ENCODE measurements at places on chromosomes 7 and 10. TPM values are rescaled to one million over a fixed set of nuclear protein-coding genes. Genes with fewer than 3 reads are reported as not detected.

DPYSL4 gene
- 1.8 TPM for total RNA-seq

NEUROD6 gene
- total RNA-seq: not detected

CYP3A5 gene
- 96.8 TPM for total RNA-seq

RELN gene
- 1.8 TPM for total RNA-seq

ABCB1 gene
- 3.2 TPM for total RNA-seq

BEND7 gene
- total RNA-seq: 26.8 TPM

CAMK2B gene
- total RNA-seq: 1.2 TPM

XPNPEP1 gene
- total RNA-seq: 68.7 TPM

HKDC1 gene
- total RNA-seq: 0.10 TPM

IL6 gene
- total RNA-seq: 385 TPM

SLC18A2 gene
- 0.42 TPM for total RNA-seq

MUC12 gene
- 0.32 TPM for total RNA-seq

FAM221A gene
- total RNA-seq: 6.2 TPM

CEP55 gene
- total RNA-seq: 0.16 TPM

CUZD1 gene
- 0.51 TPM for total RNA-seq

SRRM3 gene
- total RNA-seq: 4.8 TPM

MAD1L1 gene
- total RNA-seq: 32.2 TPM

INHBA gene
- total RNA-seq: 1.00 TPM

ELMO1 gene
- total RNA-seq: 48.9 TPM

CPVL gene
- 49.8 TPM for total RNA-seq

TEX36 gene
- not detected for total RNA-seq

MEOX2 gene
- 22.1 TPM for total RNA-seq

TMEM196 gene
- total RNA-seq: 2.5 TPM

GNAI1 gene
- 179 TPM for total RNA-seq

CALML5 gene
- not detected for total RNA-seq

OR13A1 gene
- not detected for total RNA-seq

PLAC9 gene
- total RNA-seq: 94.2 TPM

TRPV6 gene
- total RNA-seq: not detected

SH2D4B gene
- 0.35 TPM for total RNA-seq

STOX1 gene
- total RNA-seq: 8.1 TPM

GRB10 gene
- 95.7 TPM for total RNA-seq

PILRA gene
- 14.5 TPM for total RNA-seq

Data from mesenteric fat pad (tissue), 1 donor.